Aorta (tissue), 5 donors: ENCODE measurements at places on chromosomes 11 and 22. TPM values are rescaled to one million over a fixed set of nuclear protein-coding genes. Genes with fewer than 3 reads are reported as not detected.

The PTPRCAP gene
- 4.8 TPM for total RNA-seq

The GRM5 gene
- 3.4 TPM for total RNA-seq

The MFNG gene
- 35.4 TPM for total RNA-seq

The CHADL gene
- 2.7 TPM for total RNA-seq

The VPS37C gene
- 29.8 TPM for total RNA-seq

The CALCA gene
- 0.97 TPM for total RNA-seq

The KCNJ1 gene
- 0.19 TPM for total RNA-seq

The IGF2 gene
- total RNA-seq = 620 TPM

The SLC1A2 gene
- 1.1 TPM for total RNA-seq

The HMOX1 gene
- total RNA-seq = 29.1 TPM

The OR4C6 gene
- not detected for total RNA-seq

The OSBP2 gene
- total RNA-seq = 3.9 TPM

The RASSF10 gene
- total RNA-seq = 0.26 TPM

The CLNS1A gene
- 67.9 TPM for total RNA-seq

The OR5A1 gene
- total RNA-seq = not detected

The SNX32 gene
- total RNA-seq = 0.39 TPM

The OR4C11 gene
- not detected for total RNA-seq

The UBQLN3 gene
- 0.99 TPM for total RNA-seq

The WT1 gene
- 0.87 TPM for total RNA-seq

The CXCR5 gene
- total RNA-seq = 0.06 TPM

The HPX gene
- 3.0 TPM for total RNA-seq

The ZNF202 gene
- total RNA-seq = 8.7 TPM

The OR4P4 gene
- total RNA-seq = not detected

The RIMBP3B gene
- 0.66 TPM for total RNA-seq

The POU2F3 gene
- total RNA-seq = not detected

The HTR3A gene
- not detected for total RNA-seq

The PDE3B gene
- 15.1 TPM for total RNA-seq

The TNNT3 gene
- 54.3 TPM for total RNA-seq
